ENCODE measurements at places on chromosomes 4 and X.

DNA sequence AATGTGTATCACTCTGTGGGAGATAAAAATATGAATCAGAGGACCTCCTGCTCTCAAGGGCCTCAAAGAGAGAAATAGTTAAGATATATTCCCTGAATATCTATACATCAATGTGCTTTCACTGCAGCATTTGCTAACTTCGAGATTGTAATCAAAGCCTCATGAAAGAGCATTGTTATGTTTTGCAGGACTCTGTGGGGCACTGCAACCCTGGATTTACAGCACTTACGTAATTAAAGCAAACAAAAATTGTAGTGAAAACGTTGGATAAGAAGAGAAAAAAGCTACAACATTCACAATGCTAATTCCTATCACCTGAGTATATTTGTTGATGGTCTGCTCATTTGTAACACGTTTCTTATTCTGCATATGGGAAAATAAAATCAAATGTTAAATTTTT lies 48.0 kb downstream of the ETNPPL start:
- DNase-seq = no peak

DNA sequence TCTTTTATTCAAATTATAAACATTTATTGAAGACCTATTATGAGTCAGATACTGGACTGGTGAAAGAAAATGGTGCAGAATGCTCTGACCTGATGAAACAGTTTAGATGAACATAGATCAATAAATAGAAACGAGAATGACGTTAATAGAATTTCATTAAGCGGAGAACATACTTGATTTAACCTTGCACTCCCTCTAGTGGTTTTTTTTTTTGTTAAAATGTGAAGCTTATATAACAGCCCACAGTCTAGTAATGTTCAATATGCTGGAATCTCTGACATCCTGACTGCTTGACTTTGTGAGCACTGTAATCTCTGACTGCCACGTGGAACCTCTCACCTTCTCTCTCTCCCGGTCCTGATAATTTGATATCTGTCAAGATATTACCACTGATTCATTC lies 32.3 kb downstream of the HDAC8 start:
- no peak for DNase-seq

DNA sequence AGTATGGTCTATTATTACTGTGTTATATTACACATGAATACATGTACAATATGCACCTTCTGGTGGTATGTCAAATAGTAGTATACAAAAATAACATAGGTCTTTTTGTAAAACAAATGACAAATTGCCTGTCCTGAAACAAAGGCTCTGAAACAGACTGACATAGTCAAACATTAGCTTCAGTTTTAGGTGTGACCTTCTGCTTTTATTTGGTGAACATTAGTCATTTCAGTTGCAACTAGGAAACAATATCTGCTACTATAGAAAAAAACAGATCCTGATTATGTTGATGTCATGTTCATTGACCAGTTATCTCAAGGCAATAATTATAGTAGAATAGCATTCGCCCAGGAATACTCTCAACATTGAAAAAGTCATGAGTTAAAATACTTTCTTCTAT lies 123.0 kb downstream of the CHRNA9 start:
- no peak for DNase-seq

GRCh38 chr4:7442574-7443162 lies 7.9 kb upstream of the PSAPL1 start:
- DNase-seq = no peak

DNA sequence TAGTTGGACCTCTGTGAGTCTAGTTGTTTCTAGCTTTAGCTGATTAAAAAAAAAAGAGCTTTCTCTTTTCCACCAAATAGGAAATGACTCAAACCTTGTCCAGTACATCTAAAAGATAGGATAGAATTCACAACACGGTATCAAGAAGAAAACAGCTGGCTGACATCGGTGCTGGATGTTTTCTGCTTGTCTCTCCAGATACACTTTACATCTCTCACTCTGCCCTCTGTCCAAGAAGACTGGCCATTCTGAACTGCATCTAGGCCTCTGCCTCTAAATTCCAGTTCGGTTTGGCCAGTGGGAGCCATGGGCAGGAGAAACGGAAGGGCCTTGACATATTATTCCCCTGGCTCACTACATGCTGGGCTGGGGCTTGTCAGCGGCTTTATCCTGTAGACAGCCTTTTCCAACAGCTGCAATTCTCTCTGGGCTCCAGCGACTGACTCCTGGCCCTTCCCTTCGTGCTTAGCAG lies 57.3 kb upstream of the SHISA3 start:
- DNase-seq = no peak

DNA sequence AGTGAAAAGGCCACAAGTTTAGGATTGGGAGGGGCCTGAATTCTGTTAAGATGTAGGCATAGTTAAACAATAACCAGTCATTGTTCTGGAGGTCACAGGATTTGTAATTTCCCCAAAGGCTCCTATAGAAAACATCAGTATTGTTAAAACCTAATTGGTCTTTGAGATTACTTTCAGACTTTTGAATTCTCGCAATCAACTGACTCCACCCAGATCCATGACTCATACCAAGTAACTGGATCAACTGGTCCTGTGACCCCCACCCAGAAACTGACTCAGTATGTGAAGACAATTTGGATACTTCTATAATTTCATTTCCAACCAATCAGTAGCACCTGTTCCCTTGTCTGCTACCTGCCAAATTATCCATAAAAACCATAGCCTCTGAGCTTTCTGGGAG lies 28.4 kb downstream of the MAGEB16 start:
- no peak for DNase-seq

DNA sequence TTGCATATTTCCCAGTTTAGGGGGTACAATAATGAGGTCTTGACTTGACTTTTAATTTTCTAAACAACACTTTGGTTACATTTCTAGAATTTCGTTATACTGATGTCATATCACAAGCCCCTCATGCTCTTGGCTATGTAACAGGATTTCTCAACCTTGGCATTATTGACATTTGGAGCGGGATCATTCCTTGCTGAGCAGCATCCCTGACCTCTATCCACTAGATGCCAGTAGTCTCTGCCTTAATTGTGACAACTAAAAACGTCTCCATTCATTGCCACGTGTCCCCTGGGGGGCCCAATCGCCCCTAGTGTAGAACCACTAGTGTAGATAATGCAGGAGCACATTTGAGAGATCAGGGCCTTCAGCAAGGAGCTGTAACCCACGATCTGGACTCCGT lies 234.2 kb upstream of the MID1 start:
- DNase-seq = no peak

- no peak for DNase-seq
Observed at GRCh38 chr4:93199492-93199891, 629.1 kb upstream of the ATOH1 start.
